Esophagus muscularis mucosa (tissue), 4 donors: ENCODE measurements at places on chromosomes 4 and X. TPM values are rescaled to one million over a fixed set of nuclear protein-coding genes. Genes with fewer than 3 reads are reported as not detected.
A peak's percentile ranks its signal among the peaks of the same experiment; 100 is the strongest.

The TMPRSS11D gene
- total RNA-seq = not detected

The GYG2 gene
- 10.3 TPM for total RNA-seq

DNA sequence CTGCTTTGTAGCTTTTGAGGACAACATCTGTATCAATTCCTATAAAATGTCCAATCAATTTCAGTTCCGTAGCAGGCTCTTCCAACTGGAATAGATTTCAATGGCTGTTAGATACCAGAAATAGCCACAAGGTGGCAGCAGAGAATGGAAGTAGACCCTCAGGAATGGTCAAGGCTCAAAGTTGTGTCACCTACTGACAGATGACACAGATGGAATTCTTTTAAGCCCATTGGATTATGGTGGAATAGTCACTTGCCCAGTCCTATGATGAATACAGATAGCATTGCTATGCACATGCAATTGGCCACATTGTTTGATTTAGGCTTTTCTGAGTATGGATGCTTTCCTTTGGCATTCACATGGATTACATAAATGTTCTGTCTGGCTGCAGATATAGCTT is 130.4 kb upstream of the RADX start:
- no peaks in the 10 kb centered on the region for H3K27me3 ChIP-seq
- H3K4me1 ChIP-seq = no peaks in the 10 kb centered on the region
- H3K4me3 ChIP-seq = no peak overlapping the region

DNA sequence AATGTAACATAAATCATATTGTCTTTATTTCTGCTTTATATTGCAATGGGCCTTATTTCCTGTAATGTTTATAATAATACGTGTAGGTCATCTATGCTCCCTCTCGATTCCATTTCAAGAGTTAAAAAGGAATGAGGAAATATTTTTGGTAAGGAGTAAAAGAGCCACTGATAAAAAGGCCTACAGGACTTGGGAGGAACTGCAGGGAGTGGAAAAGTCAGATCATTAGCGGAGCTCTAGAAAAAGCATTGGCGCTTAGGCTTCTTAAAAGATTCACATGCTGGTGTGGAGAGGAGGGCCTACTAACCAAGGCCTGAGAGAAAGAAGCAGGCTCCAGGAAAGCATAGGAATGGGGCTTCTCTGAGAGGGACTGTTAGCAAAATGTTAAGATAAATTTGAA is 82.9 kb upstream of the PNPLA4 start:
- H3K27me3 ChIP-seq = no peaks in the 10 kb centered on the region
- no peaks in the 10 kb centered on the region for H3K36me3 ChIP-seq
- no peaks in the 10 kb centered on the region for H3K4me1 ChIP-seq
- H3K4me3 ChIP-seq = no peak overlapping the region
- DNase-seq = no peak
- H3K27ac ChIP-seq = no peak overlapping the region

The POU4F2 gene
- total RNA-seq = not detected

- H3K27ac ChIP-seq = no peak overlapping the region
- no peak overlapping the region for H3K4me3 ChIP-seq
- no peaks in the 10 kb centered on the region for H3K4me1 ChIP-seq
Measured at GRCh38 chr4:119081943-119082342, 53.7 kb upstream of the MYOZ2 start.

The GPC4 gene
- 54.3 TPM for total RNA-seq

- no peaks in the 10 kb centered on the region for H3K27me3 ChIP-seq
- H3K36me3 ChIP-seq = no peaks in the 10 kb centered on the region
- no peak overlapping the region for H3K4me3 ChIP-seq
- peak overlapping the region; percentile 55 for H3K27ac ChIP-seq
- H3K4me1 ChIP-seq = peaks cover 7% of the 10 kb centered on the region
Measured at GRCh38 chr4:141046255-141046654, 87.0 kb downstream of the RNF150 start.

- DNase-seq = no peak
- H3K36me3 ChIP-seq = no peaks in the 10 kb centered on the region
- no peaks in the 10 kb centered on the region for H3K4me1 ChIP-seq
- no peaks in the 10 kb centered on the region for H3K27me3 ChIP-seq
Measured at GRCh38 chr4:141153751-141154510, 20.7 kb upstream of the RNF150 start.

DNA sequence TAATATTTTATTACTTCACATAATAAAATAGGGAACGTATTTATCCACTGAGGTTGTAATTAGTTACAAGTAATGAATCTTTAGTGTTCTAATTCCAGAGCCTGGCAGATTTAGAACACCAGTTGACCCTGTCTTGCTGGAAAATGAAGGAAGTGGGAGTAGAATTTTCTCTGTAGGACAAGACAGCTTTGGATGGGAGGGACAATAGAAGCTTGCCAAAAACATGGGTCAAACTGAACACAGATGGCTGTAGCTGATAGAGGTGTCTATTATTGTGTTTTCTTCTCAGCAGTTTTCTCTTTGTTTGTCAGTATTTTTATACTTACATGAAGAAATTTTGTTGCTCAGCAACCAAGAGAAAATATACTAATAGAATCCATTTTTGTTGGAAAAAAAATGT is 20.2 kb downstream of the FAT4 start:
- no peaks in the 10 kb centered on the region for H3K27me3 ChIP-seq
- H3K4me3 ChIP-seq = no peak overlapping the region
- H3K27ac ChIP-seq = peak overlapping the region; percentile 18
- no peaks in the 10 kb centered on the region for H3K36me3 ChIP-seq
- no peak for DNase-seq

- peaks cover 18% of the 10 kb centered on the region for H3K4me1 ChIP-seq
- no peak overlapping the region for H3K27ac ChIP-seq
- H3K36me3 ChIP-seq = no peaks in the 10 kb centered on the region
- DNase-seq = no peak
- H3K4me3 ChIP-seq = no peak overlapping the region
- no peaks in the 10 kb centered on the region for H3K27me3 ChIP-seq
Measured at GRCh38 chr4:24252121-24252520, 332.2 kb downstream of the DHX15 start.
